ENCODE measurements at places on chromosomes 1 and 21. TPM values are rescaled to one million over a fixed set of nuclear protein-coding genes. Genes with fewer than 3 reads are reported as not detected.

DNA sequence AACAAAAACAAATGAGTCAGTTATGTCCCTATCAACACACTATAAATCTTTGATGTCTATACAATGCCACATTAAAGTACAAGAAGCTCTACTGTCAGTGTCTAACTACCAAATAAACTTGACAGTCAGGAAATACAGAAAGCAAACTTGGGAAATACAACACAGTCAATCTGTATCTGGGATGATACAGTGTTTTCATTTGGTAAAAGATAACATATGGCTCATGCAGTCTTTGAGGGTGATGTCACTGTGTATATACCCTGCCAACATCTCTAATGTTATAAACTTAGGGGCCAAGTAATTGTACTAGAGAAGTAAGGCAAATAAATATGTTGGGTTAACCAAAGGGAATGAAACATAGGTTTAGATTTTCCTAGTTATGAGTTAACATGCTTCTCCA, 552.5 kb upstream of the ADAMTS5 start:
- DNase-seq = no peak

The VWA1 gene
- 15.3 TPM for total RNA-seq

DNA sequence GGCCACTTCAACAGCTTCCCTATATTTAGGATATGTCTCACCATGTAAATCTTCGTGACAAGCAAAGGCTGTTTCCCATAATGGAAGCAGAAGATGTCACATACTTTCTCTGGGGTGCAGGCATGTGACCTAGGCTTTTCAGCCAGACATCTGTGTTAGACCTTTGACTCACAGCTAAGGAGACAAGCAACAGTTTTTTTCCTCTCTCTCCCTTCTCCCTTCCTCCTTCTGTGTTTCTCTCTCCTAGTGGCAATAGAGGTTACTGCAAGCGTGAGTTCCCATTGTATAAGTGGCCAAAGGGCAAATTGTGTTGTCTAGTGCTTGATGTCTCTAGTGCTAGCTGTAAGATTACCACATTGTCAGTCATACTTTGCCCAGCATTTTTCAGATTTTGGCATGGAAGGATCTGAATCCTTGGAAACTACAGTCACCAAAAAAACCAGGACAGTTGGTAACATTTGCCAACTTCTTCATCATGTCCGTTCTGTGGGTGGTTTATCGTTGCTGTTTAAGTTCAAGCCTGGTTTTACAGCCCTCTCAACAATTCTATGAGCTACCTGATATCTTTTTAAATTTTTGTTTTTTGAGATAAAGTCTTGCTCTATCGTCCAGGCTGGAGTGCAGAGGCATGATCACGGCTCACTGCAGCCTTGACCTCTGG, 44.4 kb upstream of the RABGAP1L start:
- peak; percentile 92 for DNase-seq

DNA sequence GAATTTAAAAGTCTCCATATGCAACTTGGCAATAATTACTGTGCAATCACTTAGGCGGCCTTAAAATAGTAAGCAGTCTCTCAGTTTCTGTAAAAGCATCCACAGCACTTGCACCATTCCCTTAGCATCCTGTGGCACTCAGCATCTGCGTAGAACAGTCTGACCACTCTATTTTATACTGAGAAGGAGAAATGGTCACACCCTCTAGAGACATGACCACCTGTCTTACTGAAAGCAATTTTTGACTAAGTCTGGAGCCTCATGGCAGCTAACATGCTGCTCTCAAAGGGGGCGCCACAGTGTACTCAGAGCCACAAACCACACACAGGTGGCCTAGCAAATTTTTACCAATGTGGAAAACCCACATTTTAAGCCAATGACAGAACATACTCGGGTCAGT, 62.0 kb downstream of the KCNK1 start:
- no peak for DNase-seq

DNA sequence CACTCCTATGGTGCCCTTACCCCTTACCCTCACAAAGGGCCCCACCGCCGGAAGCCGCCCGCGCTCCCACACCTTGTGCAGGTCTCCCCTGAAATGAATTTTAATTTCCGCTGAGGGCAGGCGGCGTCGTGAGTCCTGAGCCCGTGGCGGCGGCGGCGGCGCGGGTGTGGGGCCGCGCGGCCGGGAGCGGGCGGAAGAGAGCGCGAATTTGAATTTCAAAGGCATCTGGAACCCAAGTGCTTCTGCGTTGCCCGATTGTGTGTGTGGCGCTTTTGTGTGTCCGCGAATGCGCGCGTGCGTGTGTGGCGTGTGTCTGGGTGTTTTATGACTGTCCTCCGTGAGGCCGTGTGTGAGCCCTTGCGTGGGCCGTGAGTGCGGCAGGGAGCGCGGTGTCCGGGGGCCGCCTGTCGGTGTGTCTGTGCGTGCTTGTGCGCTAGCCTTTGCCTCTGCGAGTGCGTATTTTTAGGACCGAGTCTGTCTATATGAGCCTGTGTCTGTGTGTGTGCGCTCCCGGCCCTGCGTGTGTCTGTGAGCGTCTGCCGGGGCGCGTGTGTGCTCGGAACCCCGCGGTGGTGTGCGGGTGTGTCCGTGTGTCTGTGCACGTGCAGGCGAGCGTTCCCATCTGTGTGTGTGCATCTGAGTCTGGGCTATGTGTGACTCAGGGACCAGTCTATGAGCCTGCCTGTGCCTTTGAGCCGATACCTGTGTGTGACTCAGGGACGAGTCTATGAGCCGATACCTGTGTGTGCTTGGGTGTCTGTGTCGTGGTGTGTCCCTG, 7.9 kb upstream of the ADGRB2 start:
- no peak for DNase-seq

The RPTN gene
- not detected for total RNA-seq
